ENCODE measurements at places on chromosomes 1 and 21.

DNA sequence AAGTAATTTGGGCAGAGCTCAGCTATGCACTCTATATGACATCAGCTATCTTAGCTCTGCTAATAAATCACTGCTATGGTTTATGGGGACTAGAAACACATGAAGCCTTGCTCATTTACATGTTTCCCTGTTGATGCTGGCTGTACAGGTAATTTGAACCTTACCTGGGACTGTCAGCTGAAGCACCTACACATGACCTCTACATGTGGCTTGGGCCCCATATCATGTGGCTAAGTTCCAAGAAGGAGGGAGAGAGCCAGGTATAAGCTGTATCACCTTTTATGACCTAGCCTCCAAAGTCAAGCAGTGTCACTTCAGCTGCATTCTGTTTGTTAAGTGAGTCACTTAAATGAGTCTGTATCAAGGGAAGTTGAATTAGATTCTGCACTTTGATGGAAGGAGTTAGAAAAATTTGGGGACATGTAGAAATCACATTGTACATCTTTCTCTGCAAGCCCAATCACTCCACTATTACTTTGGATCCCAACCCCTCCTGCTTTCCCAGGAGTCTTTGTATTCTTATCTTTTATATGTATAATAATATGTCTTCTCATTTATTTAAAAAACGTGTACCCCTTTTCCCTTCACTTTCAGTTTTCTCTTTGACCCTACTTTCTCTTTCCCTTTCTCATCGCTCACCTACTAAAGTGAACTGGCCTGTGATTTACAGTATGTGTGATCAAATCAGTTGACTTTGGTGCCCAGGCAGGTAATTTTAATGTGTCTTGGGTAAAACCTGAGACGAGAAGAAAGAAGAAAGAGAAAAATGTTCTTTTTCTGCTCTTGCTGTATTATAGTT, 53.4 kb upstream of the PRKACB start:
- DNase-seq: peak; percentile 56

GRCh38 chr1:28436211-28436769, 66.8 kb downstream of the PHACTR4 start:
- no peak for DNase-seq

DNA sequence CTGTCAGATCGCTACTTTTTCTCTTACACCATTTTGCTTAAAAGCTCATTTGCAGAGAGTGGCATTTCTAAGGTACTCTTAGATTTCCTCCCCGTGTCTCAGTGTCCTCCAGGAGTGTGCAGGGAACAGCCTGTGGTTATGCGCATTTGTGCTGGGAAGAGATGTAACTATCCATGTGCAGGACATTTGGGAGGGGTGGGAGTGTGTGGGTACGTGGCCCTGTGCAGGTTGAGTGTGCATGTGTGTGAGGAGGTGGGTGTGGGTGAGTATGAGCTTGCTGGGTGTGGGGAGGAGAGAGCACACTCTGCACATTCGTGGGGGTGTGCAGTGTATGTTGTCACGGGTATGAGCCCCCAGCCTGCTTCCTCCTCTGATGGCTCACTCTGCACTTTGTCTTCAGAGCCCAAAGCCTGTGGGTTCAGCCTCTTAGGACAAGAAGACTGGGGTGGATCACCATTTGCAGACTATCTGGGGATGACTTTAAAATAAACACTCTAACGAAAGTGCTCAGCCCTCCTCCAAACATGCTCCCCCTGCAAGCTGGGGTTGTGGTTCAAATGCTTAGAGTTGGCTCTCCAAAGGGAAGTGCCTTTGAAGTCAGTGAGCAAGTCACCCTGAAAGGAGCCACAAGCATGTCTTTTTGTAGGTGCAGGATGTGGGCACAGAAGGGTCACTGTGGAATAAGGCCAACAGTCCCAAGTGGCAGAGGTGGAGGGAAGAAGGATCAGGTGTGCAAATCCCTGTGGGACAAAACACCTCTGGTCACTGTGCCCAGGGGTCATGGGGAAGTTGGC, 295.4 kb downstream of the RRAGC start:
- no peak for DNase-seq

- no peak for DNase-seq
Observed at GRCh38 chr1:205922806-205923205, 20.4 kb downstream of the SLC26A9 start.

- no peak for DNase-seq
Observed at GRCh38 chr1:15321601-15322000, 74.6 kb downstream of the FHAD1 start.

- no peak for DNase-seq
Observed at GRCh38 chr1:197073978-197074377, 6.9 kb upstream of the F13B start.

DNA sequence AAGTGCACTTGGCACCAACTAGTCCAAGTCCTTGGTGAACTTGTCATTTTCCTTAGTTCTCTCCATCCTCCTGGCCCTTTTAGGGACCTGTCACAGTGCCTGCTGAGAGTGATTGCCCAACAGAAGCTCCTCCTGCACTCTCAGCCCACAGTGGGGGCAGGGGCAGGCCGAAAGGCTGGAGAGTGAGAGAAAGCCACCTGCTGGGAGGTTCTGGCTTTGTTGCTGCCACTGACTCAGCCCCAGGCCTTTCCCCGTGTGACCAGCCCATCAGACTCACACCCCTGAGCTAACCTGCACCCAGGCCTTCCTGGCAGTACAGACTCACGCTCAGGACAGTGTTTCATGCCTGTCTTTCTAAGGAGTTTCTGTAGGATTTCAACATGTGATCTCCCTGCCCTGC, 17.1 kb upstream of the PROK1 start:
- no peak for DNase-seq

DNA sequence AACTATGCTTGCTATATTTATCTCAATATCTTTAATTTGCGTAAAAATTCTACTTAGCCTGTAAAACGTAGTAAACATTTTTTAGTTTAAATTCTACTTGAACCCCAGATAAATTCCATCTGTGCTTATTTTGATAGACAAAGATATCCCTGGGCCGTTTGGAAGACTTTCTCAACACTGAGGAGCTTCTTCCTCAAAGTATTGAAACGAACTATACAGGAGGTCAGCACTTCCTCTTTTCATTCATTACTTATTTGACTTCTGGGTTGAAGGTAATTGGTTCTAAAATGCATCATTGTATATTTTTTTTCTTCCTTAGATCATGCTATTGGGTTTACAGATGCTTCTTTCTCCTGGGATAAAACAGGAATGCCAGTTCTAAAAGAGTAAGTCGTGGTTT, 74.7 kb downstream of the HSPA13 start:
- no peak for DNase-seq

DNA sequence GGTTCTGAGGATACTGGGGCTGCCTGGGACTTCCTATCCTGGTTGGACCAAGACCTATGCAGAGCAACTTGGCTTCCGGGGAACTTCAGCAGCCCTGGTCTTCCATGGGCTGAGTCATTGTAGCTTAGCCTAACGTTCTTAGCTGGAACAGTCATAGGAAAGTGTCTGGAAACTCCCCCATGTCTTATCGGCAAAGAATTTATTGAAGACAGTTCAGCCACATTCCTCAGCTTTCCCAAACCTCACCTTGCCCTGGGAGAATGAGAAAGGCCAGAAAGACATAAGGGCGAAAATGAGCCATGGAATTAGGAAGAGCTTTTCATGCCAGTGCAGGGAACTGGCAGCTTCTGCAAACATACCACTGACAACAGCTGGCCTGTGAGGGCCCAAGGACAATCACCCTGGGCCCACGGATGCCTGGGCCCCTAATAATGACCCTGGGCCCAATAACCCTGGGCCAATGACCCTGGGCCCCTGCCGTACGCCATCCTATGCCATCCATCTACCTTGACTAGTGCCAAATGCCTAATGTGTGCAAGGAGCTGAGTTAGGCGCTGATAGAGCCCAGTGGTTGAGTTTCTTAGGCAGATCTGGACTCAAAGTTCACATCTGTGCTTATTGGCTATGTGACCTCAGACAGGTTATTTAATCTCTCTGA, 114.4 kb upstream of the GADD45A start:
- no peak for DNase-seq

- DNase-seq: no peak
Observed at GRCh38 chr1:212618466-212619210, 10.1 kb downstream of the ATF3 start.

- peak; percentile 10 for DNase-seq
Observed at GRCh38 chr1:224435318-224435763, 744 bp upstream of the WDR26 start.

- DNase-seq: no peak
Observed at GRCh38 chr21:38753114-38753513, 52.6 kb upstream of the ETS2 start.

DNA sequence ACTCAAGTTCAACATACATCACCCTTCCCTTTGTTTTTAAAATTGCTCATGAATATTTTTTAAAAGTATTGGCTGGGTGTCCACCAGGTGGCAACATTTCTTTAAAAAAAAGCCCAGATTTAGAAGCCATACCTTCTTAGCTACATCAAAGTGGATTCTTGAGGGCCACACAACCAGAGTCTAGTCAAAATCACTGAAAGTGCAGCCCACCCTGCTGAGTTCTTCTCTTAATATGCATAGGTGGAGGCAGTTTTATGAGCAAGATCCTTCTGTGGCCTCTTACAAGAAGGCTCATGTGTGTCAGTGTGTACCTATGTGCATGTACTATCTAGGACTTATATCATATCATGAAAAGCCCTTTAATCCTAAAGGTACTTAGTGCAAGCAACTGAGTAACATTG, 16.9 kb upstream of the GNG12 start:
- DNase-seq: no peak

DNA sequence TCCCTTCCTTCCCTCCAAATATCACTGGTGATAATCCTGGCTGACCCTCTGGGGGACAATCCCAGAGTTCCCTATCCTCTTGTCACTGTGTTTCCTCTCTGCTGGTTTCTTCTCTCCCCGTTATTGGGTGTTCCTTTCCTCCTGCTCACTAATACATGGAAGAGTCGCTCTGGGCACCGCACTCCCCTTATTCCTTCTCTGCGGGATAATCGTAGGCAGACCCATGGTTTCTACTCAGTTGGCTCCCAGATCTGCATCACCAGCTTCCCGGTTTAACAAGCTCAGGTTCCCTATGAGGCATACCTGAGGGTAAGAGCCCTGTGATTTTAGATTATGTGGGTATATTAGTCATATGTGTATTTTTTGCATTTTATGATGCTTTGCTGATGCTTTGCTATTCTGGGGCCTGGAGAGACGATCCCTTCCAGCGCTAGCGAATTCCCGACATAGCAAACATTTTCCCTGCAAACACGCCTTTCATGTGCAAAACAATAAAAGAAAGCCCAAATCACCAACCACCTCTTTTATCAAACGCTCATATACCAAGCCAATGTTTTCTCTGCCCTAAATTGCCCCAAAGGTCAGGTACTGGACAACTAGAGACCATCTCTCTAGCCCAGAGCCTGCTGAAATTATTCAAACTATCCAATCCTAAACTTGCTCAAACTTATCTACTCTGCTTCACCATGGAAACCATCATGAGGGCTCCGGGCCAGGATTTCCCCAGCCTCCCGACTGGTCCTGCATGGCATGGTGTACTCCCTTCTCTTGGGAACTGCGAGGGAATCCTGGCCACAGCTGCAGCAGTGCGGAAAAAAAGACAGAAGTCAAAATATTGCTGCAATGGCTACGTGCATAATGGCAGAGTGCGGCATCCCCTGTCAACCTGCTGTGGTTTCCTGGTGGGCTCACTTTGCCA, 84.2 kb downstream of the PCP4 start:
- DNase-seq: no peak

GRCh38 chr1:194078765-194079164, 892.4 kb upstream of the B3GALT2 start:
- DNase-seq: no peak

GRCh38 chr1:39573736-39574624, 2.6 kb downstream of the PABPC4 start:
- no peak for DNase-seq

DNA sequence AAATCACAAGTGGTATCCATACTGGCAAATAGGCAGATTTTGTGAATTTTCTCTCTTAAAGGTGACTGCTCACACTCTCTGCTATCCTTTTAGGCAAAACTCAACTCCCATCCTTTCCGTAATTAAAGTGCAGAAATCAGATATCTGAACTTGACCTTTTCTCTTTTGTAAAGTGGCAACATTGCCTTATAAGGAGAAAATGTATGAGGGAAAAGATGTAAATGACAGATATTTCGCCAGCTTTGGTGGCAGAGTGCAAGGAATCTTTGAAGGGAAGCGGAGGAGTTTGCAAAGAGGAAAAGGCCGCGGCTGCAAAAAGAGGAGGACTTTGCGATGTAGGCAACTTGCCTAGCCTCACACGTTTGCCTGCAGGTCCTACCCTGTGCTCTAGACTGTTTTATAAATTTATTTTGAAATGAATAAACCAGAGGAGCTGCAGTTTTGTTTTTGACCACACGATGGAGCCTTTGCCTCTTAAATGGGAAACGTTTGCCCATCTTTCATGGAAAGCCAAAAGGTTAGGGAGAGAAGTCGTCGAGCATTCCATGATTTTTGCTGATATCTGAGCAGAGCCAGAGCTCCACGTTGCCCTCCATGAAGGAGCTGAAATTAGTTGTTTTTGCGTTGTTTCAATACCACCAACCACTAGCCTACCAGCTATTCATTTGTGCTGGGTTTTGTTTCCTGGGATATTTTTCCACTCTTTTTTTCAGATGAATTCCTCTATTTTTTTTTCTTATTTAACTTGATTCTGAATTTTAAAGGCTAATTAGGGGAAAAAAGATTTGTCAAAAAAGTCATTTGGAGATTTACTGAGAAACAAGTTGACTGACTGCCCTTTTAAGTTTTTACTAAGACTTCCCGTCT, 242.3 kb downstream of the LMX1A start:
- DNase-seq: peak; percentile 5

- no peak for DNase-seq
Observed at GRCh38 chr1:203839081-203839480, 22.3 kb upstream of the SNRPE start.

DNA sequence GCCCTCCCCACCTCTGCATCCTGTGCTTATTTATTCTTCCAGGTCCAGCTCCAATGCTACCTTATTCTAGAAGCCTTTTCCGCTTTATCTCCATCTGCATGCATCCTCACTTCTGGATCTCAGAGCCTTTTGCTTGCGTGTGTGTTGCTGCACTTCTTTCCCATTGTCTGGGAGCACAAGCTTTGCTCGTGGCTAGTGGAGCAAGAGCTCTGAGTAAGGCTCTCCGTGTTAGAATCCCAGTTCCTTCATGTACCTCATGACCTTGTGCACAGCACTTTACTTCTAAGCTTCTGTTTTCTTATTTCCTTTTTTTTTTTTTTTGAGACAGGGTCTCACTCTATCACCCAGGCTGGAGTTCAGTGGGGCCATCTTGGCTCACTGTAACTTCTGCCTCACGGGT, 140.0 kb upstream of the POU3F1 start:
- DNase-seq: no peak

- DNase-seq: no peak
Observed at GRCh38 chr21:27480841-27481261, 514.0 kb upstream of the ADAMTS5 start.

- DNase-seq: no peak
Observed at GRCh38 chr1:78176448-78176847, 130.7 kb downstream of the GIPC2 start.

GRCh38 chr1:217004776-217005436, 281.7 kb upstream of the ESRRG start:
- DNase-seq: no peak

GRCh38 chr1:43731867-43732531, 24.7 kb downstream of the ST3GAL3 start:
- DNase-seq: no peak

All from CD4-positive, alpha-beta T cell treated with Interleukin-4 for 4 hours (primary cell).